SHP77 (cell line): ENCODE measurements at places on chromosomes 1 and 21.

DNA sequence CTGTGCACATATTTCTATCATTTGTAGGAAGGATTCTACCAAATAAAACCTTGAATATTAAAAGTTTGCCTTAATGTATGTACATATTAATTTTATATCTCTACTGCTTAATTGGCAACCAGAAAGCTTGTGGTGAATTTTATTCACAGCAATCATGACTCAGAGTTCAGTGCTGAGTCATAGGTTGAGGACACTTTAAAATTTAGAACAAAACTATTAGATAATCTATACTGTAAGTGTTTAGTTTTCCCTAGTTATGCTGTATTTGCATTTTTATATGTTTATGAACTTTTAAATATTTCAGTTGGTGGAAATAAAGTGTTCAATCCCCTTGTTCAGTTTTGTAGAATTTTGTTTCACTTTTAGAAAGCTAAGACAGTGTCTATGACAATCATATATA lies 841.5 kb downstream of the KCNT2 start:
- DNase-seq = no peak

- no peak for DNase-seq
Observed at GRCh38 chr1:38512789-38513188, 346.8 kb downstream of the RRAGC start.

- no peak for DNase-seq
Observed at GRCh38 chr1:75522389-75522788, 88.5 kb downstream of the SLC44A5 start.

GRCh38 chr1:8680664-8681650 lies 136.5 kb downstream of the RERE start:
- no peak for DNase-seq

GRCh38 chr1:167629681-167630567 lies at the start of gene RCSD1:
RCSD1 (plus strand) TSS chr1:167630232; CDS start chr1:167630424, 192 bp downstream.
- no peak for DNase-seq

GRCh38 chr1:36520771-36521420 lies 38.2 kb upstream of the CSF3R start:
- DNase-seq = no peak

DNA sequence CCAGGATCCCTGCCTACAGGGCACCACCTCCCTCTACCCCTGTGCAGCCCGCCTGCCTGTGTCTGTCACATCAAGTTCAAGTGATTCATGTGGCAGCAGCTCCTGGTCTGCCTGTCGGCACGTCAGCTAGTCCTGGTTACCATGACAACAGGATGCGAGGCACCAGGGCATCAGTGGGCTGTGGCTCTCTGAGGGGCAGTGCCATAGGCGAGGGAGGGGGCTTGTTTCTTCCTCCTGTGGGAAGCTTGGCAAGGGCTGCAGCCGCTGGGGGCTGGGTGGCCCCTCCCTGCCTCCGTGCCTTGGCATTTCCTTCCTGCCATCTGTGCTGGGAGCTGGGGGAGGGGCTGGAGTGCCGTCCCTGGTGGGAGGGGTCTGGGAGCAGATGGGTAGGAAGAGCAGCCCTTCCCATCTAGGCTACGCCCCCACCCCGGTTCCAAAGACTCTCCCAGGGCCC lies 43.1 kb downstream of the FOXO6 start:
- DNase-seq = peak; percentile 55

DNA sequence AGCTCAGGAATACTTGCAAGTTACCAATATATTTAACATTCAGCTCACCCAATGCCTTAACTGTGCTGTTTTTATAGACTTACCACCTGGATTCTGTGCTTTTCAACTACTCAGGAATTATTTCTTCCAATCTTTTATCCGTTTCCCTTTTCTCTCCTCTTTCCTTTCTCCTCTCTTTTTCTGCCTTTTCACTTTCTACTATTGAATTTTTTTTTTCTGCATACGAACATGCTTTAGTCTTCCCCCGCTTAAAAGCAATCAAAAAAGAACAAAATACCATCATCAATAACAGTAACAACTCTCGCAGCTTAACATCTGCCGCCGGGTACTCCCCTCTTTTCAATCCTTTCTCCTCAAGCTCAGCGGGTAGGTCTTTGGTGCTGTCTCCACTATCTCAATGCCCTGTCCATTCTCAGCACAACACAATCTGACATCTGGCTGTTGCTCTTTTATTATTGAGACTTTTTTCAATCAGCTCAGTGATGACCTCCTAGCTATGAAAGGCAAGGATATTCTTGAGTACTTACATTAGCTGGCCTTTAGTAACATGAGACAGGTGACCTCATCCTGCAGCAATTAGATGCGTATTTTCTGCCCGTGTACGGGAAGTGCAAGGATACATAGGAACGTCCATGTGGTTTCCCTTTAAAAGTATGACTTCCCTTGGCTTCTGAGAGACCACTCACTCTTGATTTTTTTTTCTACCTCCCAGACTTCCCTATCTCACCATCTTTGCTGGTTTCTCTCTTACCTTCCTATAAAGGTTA lies 40.2 kb upstream of the SIPA1L2 start:
- DNase-seq = peak; percentile 81

GRCh38 chr1:189496768-189497167 lies 980.9 kb downstream of the BRINP3 start:
- DNase-seq = no peak

- DNase-seq = no peak
Observed at GRCh38 chr1:156944268-156944667, 23.8 kb downstream of the LRRC71 start.

- DNase-seq = no peak
Observed at GRCh38 chr1:5918275-5918649, 74.0 kb downstream of the NPHP4 start.

DNA sequence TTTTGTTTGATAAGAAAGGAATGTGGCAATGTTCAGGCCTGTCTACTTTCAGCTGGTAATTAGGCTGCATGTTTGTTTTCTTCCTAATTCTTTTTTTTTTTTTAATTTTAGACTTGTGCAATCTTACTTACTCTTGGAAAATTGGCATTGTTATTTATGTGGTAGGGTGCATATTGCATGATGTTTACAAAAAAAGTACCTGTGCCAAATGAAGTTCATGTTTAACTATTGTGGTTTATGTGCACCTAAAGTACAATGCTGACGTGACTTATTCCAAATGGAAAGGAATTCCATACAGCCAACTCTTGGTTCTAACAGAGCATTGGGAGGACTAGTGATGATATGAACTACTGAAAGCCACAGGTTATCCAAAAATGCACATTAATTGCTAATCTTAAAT lies 51.0 kb downstream of the KCNK2 start:
- DNase-seq = no peak

DNA sequence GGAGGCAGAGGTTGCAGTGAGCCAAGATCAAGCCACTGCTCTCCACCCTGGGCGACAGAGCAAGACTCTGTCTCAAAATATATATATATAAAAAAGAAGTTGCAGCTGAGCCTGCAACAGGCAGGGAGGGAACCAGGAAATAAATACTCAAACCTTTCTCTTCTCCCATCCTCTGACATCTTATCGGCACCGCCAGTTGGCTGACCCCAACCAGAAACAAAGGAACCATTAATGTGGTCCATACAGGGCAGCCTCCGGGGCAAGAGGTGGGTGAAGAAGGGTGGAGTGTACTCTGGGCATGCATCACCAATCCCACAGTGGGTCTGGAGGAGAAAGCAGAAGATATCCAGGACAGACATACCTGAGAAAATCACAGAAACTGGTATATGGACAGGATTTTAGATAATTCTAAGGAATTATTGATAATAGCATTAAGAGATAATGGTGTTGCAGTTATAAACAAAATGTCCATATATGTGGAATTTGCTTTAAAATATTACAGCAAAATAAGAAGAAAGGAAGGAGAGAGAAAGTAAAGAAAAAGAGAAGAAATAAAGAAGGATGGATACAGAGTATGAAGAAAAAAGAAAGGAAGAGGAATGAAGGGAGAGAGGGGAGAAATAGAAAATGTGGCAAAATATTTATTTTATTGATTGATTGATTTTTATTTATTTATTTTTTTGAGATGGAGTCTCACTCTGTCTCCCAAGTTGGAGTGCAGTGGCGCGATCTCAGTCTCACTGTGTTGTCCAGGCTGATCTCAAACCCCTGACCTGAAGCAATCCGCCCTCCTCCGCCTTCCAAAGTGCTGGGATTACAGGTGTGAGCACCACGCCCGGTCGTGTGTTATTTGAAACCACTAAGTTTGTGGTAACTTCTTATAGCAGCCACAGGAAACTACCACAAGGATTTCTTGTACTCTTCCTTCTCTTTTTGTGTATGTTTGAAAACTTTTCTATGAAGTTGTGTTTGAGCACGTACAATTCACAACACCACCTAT lies 4.1 kb upstream of the PTAFR start:
- DNase-seq = no peak

- no peak for DNase-seq
Observed at GRCh38 chr1:66540434-66541032, 6.6 kb downstream of the SGIP1 start.

DNA sequence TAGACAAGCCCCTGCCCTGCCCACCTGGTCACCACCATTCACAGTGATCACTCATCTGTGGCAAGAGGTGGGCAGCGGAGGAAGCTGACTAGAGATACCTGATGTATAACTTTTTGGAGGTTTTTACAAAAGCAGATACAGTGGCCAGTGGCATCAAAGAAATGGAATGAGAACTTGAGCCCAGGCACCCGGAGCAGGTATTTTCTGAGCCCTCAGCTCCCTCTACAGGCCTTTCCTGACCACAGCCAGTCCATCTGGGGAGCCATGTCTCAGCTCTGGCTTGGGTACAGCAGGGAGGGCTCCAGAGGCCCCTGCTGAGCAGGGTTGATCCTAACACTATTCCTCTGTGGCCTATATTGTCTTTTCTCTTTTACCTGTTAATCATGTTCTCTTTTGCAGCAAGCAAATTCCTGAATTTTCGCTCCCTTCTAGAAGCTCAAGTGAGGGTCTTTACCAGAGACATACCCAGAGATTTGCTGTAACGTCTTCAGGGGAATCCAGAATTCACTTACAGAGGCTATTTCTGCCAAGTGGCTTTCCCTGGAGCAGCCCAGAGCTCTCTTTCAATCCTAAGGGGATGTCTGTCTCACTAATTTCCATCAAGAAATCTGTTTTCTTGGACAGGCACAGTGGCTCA lies 27.3 kb downstream of the GPR157 start:
- peak; percentile 47 for DNase-seq

DNA sequence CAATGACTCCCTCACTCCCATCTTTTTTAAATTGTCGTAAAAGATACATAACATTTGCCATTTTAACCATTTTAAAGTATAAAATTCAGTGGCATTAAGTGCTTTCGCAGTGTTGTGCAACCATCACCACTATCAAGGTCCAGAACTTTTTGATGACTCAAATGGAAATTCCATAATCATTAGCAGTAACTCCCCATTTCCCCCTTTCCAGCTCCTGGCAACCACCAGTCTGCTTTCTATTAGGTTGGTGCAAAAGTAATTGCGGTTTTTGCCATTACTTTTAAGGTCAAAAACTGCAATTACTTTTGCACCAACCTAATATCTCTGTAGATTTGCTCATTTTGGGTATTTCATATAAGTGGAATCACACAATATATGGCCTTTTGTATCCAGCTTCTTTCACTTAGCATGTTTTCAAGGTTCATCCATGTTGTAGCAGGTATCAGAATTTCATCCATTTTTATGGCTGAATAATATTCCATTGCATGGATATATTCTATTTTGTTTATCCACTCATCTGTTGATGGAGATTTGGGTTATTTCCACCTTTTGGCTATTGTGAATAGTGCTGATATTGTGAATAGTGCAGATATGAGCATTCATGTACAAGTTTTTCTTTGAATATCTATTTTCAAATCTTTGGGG lies 159.7 kb downstream of the HIVEP3 start:
- DNase-seq = no peak
